Colonic mucosa (tissue), 4 donors: ENCODE measurements at places on chromosomes 1 and 21. TPM values are rescaled to one million over a fixed set of nuclear protein-coding genes. Genes with fewer than 3 reads are reported as not detected.
A peak's percentile ranks its signal among the peaks of the same experiment; 100 is the strongest.

Gene CFHR4
- not detected for total RNA-seq

Gene CNR2
- total RNA-seq: 0.13 TPM

Gene PEX10
- total RNA-seq: 22.7 TPM

DNA sequence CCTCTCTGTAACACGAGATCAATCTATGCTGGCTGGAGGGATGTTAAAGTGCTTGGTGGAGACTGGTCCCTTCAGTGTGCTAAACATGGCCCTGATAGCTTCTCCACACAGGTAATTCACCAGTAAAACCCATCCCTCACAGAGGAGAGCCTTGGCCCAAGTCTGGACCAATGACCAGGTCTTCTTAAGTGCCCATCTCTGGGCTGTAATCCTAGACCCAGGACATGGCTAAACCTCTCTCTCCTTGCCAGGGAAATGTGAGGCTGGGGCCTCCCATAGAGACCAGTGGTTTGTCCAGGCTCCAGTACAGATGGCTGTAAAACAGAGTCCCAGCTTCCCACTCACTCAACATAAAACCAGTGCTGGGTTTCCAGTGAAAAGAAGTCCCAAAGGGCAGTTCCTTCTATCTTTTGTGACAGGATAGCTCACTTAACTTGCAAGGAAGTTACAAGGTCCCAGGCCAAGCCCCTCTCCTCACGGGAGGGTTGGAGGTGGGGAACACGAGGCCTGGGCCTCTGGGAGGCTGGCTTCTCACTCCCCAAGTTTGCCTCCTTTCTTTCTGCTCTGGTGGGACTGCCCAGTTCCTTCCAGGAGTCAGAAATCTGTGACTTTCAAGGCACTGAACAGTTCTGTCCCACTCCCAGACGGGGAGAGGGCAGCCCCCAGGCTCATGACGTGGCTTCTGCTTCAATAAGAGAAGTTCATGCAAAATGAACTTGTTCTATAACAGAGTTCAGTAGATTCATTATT is 2.2 kb upstream of the KIF17 start:
- no peaks in the 10 kb centered on the region for H3K36me3 ChIP-seq
- no peak for DNase-seq
- no peak overlapping the region for H3K27ac ChIP-seq
- H3K4me1 ChIP-seq: no peaks in the 10 kb centered on the region
- H3K27me3 ChIP-seq: peaks cover 11% of the 10 kb centered on the region

- no peak overlapping the region for H3K4me3 ChIP-seq
- H3K27ac ChIP-seq: peak overlapping the region; percentile 76
- H3K36me3 ChIP-seq: no peaks in the 10 kb centered on the region
- peaks cover 11% of the 10 kb centered on the region for H3K4me1 ChIP-seq
Observed at GRCh38 chr1:164660775-164661174, 101.8 kb downstream of the PBX1 start.

DNA sequence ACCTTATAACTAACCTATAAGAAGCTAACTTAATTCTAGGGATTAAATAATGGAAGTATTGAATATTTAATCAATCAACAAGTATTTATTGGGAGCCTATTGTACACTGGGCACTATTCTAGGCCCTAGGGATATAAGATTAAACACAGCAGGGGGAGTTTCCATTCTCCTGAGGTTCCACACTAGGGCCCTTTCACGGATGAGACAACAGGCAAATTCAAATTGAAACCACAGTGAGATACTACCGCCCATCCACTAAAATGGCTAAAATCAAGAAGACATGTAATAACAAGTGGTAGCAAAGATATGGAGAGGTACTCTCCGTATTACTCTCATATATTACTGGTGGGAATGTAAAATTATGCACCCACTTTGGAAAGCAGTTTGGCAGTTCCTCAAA is 674.4 kb downstream of the KIF26B start:
- no peaks in the 10 kb centered on the region for H3K4me1 ChIP-seq
- H3K27me3 ChIP-seq: no peaks in the 10 kb centered on the region
- H3K36me3 ChIP-seq: no peaks in the 10 kb centered on the region
- H3K27ac ChIP-seq: no peak overlapping the region
- no peak overlapping the region for H3K4me3 ChIP-seq

GRCh38 chr1:15714406-15715136 is 21.5 kb upstream of the SLC25A34 start:
- no peak for DNase-seq
- no peak overlapping the region for H3K27ac ChIP-seq
- H3K4me3 ChIP-seq: no peak overlapping the region
- no peaks in the 10 kb centered on the region for H3K27me3 ChIP-seq
- no peaks in the 10 kb centered on the region for H3K36me3 ChIP-seq
